Esophagus squamous epithelium (tissue), 5 donors: ENCODE measurements at places on chromosomes 4 and X.

- DNase-seq, result no peak
These were observed 215.9 kb downstream of the SOWAHB start for GRCh38 chr4:76681996-76682395.

DNA sequence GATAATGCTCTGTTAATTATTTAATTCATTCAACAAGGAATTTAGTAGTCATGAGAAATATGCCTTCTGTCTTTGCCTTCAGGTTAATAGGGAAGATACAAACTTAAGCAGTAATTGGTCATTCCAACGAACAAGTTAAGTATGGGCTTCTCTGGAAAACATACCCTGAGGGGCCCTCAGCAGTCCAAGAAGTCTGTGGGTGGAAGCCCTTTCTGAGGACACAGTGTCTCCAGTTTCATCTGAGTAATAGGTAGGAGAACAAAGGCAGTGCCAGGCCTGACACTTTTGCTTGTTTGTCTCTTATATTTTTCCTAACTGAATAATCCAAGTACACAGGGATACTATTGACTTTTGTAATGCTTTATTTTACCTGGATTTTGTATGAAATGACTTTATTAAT is 262.5 kb downstream of the FBXW7 start:
- DNase-seq, result no peak

DNA sequence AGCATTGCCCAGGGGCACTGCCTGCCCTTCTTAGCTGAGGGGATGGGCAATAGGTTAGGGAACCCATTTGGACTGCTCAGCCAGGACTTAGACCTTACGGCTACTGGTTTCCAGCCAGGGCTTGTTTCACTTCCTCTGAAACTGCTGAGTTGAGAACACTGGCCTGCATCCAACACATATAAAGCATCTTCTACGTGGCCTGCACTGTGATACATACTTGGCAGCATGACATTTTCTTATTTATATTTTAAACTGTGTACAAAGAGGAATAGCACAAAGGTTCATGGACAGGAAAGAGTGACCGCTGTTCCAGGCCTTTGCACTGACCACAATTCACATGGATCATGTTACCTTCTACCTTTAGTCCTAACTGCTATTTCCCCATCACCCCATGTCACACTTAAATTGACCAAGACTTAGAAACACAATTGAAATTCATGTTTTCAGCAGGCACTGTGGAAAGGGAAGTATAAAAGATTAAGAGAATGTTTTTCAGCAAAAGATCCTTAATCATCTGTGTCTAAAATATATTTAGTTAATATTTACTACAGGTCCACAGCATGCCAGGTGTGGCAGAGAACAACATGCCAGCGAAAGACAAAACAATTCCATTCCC is 43.7 kb downstream of the NLGN4X start:
- no peak for DNase-seq

- no peak for DNase-seq
These were observed 350.8 kb upstream of the CASK start for GRCh38 chrX:42274151-42274550.

GRCh38 chr4:148986951-148987350 is 544.7 kb upstream of the NR3C2 start:
- DNase-seq, result no peak

- DNase-seq, result no peak
These were observed 738.2 kb downstream of the ARAP2 start for GRCh38 chr4:35506161-35506560.

DNA sequence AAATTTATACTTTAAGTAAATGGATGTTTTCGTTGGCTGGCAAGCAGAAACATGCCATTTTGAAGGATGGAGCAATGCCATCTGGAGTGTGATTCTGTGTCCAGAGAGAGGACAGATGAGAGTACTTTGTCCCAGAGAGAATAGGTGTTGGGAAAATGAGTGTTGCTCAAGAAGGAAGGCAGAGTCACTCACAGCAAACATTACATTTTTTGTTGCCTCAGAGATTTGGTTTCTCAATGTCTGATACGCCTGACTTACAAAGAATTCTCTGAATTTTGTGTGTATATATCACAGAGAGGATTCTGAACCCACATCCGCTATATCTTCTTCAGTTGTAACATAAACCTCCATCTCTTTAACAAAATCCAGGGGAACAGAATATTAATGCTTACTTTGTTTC is 102.8 kb upstream of the PCDH18 start:
- DNase-seq, result no peak

DNA sequence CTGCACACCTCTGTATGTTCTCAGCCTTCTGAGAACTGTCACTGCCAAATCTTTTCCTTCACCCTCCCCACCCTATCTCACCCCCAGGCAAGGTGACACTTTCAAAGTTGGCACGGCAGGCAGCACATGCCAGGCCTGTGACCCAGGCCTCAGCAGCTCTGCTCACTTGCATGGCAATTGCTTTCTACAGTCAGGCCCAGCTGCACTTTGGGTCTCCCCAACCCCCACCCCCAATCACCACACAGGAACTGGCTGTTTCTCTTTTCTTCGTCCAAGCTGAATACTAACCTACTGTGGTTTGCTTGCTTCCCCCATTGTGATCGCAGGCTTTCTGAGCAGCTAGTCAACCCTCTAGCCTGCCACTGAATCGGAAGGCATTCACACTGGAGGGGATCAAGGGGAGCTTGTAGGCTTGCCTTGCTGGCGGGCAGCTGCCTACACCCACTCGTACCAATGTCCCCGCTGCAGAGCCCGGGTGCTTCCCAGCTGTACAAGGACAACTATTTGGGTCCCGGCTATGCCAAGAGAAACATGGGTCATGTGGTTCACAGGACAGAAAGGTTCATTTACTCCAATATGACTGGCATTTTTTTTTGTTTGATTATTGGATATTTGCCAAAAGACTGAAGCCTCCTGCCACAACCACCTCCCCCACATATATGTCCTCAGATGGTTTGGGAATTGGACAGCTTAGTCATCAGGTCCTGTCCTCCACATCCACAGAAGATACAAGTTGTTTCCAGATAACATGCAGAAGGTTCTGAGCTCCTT is 28.1 kb downstream of the SLC25A43 start:
- no peak for DNase-seq

DNA sequence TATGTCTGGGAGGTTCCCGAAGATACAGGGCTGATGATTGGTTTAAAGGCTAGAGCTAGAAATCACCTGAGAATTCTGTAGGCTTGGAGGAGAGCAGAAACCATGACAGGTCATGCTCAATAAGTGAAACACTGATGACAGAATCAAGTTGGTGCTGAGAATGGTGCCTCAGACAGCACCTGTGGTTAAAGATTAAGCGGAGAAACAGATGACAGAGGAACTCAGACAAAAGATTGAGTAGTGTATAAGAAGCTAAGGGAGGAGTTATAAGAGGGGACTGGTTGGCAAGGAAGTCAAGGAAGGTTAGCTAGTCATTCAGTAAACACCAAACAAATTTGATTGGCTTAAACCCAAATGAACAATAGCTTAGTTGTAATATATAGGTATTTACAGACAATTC is 385.4 kb upstream of the CNKSR2 start:
- no peak for DNase-seq

DNA sequence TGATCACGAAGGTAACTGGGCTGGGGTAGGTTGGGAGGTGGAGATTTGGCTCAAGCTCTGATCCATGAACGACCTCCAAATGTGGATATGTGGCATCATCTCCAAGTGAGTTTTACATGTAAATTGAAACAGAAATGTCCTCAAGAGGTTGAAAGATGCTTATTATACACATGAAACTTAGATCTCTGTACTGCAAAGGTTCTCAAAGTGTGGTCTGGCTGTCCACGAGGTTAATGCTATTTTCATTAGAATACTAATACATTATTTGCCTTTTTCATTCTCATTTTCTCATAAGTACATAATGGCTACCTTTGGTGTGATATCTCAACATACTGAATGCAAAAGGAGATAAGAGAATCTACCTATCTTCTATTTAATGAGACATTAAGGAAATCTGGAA is 198.2 kb downstream of the RASL11B start:
- no peak for DNase-seq

- no peak for DNase-seq
These were observed 220.7 kb downstream of the GRXCR1 start for GRCh38 chr4:43113196-43113595.

- DNase-seq, result no peak
These were observed 581 bp downstream of the DNAJB14 start for GRCh38 chr4:99945718-99946355.

GRCh38 chr4:112077743-112078142 is 67.5 kb upstream of the FAM241A start:
- DNase-seq, result no peak

- DNase-seq, result no peak
These were observed 39.3 kb upstream of the IQSEC2 start for GRCh38 chrX:53320543-53321229.

- no peak for DNase-seq
These were observed 23.8 kb downstream of the CDKL5 start for GRCh38 chrX:18449236-18449635.

- DNase-seq, result no peak
These were observed 8.1 kb downstream of the HADH start for GRCh38 chr4:107997794-107998193.

DNA sequence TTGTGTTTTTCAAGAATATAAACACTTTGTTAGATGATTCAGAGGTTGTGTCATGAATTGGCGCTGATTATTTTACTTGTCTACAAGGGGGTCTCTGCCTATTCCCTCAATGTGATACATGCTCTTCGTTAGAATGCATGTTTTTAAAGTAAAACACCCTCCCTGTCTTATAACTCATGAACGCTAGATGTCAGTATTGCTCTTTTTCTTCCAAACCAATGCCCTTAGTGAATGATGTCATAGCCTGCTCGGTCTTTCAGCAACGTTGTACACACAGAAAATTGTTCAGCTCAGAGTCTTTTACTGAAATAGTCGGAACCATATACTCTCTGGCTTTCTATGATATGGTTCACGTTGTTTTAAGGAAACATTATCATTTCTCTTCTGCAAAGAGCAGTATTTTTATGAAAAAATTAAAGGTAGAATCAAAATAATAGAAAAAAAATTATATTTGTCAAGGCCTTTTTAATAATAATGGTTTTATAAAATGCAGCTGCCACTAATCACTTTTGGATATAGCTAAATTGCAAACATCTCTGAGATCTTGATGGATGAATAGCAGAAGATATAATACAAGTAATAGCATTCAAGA is 292.9 kb downstream of the TLL1 start:
- no peak for DNase-seq

DNA sequence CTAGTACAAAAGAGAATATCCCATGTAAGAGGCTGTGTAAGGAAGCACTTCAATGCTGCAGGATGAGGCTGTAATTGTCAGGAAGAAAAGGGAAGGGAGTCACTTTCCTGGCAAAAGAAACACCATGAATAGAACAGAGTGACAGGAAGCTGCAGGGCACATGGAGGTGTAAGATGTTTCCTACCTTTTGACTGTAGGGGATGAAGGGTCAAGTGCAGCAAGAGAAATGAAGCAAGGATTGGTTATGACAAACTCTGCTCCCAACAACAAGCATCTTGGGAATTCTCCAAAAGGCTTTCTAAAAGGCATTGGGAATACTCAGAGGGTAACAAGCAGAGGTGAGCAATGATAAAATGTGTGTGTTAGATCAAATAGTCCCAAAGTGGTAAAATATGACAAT is 74.3 kb upstream of the NPY2R start:
- DNase-seq, result no peak

DNA sequence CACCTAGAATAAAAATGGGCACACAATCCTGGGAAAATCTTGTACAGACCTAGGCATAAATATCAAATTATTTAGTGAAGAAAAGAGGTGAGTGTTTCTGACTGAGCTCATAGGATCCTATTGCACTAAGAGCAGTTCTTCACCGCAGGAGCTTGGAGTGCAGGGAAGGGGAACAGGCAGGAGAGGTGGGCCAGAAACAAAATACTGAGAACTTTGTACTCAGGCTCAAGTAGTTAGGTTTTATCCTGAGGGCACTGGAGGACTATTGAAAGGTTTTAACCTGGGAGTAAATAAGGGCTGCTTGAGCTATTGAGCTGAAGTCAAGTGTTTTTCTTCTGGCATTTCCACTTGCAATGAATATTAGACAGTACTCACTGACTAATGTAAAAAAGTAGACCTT is 12.2 kb downstream of the EPHA5 start:
- no peak for DNase-seq

- no peak for DNase-seq
These were observed 155.8 kb downstream of the SH2D1A start for GRCh38 chrX:124502166-124502565.

- DNase-seq, result no peak
These were observed 11.8 kb downstream of the NUDT11 start for GRCh38 chrX:51484616-51485015.

- no peak for DNase-seq
These were observed 107.6 kb downstream of the USP9X start for GRCh38 chrX:41192880-41193279.

GRCh38 chr4:125365731-125366130 is 51.0 kb downstream of the FAT4 start:
- no peak for DNase-seq

GRCh38 chr4:3384771-3385710 is 56.7 kb upstream of the HGFAC start:
- no peak for DNase-seq

DNA sequence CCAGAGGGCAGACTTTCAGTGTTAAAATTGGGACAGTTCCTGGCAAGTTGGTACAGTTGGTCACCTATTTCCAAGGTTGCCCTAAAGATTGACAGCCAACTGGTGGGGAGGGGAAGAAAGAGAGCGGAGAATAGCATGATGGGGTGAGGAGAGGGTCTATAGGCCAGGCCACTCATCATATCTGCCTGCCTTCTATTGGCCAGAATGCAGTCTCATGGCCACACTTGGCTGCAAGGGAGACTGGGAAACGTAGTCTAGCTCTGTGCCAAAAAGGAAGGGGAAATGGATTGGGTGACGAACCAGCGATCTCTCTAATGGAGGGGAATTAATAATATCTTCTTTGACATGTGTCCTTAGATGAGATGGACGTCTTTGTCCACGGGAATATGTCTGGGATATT is 197.4 kb upstream of the ATP6AP2 start:
- no peak for DNase-seq

DNA sequence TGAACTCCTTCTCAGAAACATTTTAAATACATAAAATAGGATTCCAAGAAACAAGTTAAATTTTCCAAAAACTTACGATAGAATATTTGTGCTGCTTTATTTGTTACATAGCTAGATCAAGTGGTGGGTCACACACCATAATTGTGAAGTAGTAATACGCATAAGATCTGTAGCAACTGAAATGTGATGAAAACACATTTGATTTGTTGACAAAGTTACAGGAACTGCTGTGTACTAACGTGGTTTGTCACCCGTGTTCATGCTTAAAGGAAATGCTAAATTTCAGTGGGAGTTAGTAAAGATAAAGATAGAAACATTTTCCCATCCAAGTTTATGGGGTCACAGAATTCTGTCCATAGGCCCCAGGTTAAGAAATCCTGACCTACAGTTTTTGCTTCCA is 34.1 kb upstream of the PHEX start:
- DNase-seq, result no peak

- DNase-seq, result no peak
These were observed 41.8 kb downstream of the RBM47 start for GRCh38 chr4:40587826-40588225.

DNA sequence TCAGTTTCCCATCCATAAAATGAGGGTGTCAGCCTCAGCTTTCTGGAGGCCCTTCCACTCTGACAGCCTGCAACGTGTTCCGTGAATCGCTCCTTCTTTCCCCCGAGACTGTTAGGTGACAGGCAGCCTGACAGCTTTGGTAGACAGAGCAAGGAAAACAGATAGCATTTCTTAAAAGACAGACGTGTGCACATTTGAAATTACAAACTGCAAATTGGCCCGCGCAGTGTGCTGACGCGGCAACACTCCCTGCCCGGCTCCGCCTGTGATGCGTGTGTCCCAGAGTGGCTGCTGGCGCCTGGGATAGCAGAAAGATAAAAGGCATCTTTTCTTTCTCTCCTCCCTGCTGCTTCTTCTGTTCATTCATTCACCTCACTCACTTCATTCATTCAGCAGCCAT is 245.3 kb downstream of the AFAP1 start:
- no peak for DNase-seq
